Tibial nerve (tissue), 4 donors: ENCODE measurements at places on chromosomes 1 and 21. TPM values are rescaled to one million over a fixed set of nuclear protein-coding genes. Genes with fewer than 3 reads are reported as not detected.

MYOG gene
- total RNA-seq, result not detected

KCNC4 gene
- 8.7 TPM for total RNA-seq

GRCh38 chr1:169844941-169845608 is 48.6 kb downstream of the SCYL3 start:
- DNase-seq, result no peak

GRCh38 chr1:221664253-221664652 is 77.6 kb downstream of the DUSP10 start:
- no peak for DNase-seq

DNA sequence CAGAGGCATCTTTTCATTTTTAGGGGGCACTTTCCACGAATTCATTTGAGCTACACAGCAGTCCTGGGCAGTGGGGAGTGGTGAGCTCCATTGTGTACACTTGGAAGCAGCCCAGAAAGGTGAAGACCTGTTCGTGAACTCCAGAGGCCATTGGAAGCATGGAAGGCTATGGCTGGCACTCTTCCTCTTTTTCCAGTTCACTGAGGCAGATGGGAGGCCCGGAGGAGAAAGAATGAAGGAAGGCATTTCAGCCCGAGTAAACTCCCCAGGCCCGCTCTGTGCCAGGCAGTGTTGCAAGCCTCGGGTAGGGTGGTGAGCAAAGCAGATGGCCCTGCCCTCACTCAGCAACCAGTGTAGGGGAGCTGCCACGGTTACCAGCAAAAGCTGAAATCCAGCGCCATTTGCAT is 673 bp upstream of the DHCR24 start:
- DNase-seq, result no peak

GRCh38 chr21:44706706-44707581 is 4.4 kb downstream of the TSPEAR start:
- DNase-seq, result no peak

DNA sequence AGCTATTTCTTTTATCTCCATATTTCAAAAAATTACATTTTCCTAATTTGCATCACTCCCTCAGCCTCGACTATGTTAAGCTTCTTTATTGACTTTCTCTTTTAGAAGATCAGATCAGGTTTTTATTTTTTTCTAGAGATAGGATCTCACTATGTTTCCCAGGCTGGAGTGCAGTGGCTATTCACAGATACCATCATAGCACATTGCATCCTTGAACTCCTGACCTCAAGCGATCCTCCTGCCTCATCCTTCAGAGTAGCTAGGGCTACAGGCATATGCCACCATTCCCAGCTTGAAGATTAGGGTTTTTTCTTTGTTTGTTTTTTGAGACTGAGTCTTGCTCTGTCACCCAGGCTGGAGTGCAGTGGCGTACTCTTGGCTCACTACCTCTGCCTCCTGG is 20.1 kb downstream of the UCK2 start:
- no peak for DNase-seq

DNA sequence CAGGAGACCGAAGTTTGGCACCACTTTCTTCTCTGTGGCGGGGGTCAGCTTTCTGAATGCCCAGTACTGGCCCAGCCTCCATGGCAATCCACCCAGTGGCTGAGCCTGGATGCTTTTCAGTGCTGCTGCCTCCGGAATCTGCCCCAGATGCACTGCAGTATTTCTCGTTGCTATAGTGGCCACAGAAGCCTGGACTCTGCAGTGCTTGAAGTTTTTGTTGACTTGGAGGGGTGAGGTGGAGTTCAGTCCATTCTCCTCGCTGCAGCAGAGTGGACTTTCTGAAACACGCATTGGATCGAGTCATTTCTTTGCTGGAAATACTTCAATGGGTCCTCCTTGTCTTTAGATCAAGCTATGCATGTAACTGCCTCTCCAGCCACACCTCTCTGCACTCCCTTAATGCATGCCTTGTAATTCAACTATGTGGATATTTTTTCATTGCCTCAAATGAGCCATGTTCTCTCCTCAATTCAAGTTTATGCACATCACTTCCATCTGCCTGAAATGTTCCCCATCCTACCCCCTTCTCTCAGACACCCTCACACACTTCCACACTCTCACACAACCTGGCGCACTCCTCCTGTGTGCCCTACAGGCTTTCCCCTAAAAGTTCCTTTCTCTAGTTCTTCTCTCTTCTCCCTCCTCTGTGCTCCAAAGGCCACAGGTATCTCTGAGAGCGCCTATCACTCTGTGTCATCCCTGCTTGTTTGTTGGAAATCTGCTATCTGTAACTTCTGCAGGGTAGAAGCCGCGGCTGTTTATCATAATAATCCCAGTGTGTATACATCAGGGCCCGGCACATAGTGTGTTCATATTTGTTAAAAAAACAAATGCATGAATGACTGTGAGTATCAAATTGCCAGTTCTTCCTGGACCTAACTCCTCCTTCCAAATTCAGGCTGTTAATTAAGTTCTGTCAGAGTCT is 16.5 kb downstream of the ADAM30 start:
- DNase-seq, result no peak

DNA sequence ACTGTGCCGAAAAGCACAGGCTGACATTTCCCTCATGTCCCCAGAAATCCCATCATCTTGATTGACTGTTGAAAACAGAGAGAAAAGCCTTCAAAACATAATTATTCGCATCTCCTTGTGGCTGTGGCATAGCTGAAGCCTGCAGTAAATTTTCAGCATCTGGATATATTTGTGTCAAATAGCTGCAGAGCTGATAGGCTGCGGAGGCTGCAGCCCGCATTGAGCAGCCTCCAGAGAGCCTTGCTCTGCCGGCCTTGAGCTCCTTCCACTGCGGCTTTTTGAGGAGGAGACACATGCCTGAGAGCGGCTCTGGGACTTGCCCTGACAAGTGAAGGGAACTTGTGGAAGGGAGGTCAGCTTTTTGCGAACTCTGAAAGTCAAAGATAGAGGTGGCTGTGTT is 144.7 kb downstream of the RYR2 start:
- no peak for DNase-seq

- no peak for DNase-seq
These were observed 3.9 kb upstream of the CDC42 start for GRCh38 chr1:22048351-22049192.

- no peak for DNase-seq
These were observed 25.5 kb downstream of the GBP2 start for GRCh38 chr1:89100412-89100811.

- no peak for DNase-seq
These were observed 34.5 kb upstream of the DIPK1A start for GRCh38 chr1:92995441-92996430.

DNA sequence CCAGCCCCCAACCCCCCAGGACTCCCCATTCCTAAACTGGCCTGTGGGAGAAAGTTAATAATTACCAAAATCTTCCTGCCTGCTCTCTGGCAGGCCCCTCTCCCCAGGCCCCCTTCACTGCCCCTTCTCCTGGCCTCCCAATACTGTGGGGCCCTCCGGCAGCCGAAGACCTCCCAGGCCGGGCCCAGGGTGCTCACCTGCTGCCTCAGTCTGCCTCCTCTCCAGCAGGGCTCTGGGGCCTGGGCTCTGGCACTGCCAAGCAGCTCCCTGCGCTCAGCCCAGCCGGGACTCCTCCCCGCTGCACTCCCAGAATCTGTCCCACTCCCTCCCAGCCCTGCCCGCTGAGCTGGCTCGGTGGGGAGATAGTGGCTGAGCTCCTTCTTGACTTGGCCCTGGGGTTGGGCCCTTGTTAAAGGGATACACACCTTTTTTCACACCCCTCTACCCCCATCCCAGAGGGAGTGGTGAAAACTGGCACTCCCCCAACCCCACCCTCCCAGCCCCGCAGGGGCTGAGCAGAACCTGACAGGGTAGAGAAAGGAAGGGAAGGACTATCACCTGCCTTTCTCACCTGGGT is at the start of gene S100A16:
Gene S100A16 (minus strand): TSS at position 383 of the 577 bp plus-strand sequence. CDS start 4,986 bp downstream, outside the sequence.
- peak; percentile 56 for DNase-seq

GRCh38 chr1:93723110-93723509 is 41.5 kb upstream of the BCAR3 start:
- DNase-seq, result no peak
